D721Med (cell line): ENCODE measurements at places on chromosomes 5 and 9.

- no peak for DNase-seq
These were observed 402.9 kb downstream of the MLLT3 start for GRCh38 chr9:20219437-20219836.

- no peak for DNase-seq
These were observed 60.5 kb downstream of the GABRG2 start for GRCh38 chr5:162128117-162128516.

GRCh38 chr9:16524078-16524477 is 346.4 kb downstream of the BNC2 start:
- DNase-seq: no peak

DNA sequence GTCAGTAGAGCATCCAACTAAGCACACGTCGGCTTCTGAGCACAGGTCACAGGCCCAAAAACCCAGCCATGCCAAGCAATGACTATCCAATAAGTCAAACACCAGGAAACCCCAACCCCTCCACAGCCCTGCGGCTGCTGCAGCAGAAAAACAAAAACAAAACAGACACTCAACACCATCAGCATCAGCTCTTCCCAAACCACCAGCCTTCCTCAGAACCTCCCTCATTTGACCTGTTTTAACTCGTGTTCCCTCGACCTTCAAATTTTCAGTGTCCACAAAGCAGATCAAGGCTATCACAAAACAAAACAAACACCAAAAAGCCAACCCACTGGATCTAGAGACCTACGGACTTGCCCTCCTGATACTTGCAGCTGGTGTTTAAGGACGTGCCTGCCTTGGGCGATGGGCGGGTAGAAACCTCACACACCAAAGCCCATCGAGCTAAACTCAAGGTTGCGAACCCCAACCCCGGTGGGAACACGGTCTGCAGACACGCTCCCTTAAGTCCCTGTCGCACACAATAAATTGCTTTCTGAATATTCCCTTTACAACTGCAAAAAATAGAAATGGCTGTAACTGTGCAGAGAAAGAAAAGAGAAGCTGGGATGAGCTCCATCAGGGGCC is 247.1 kb upstream of the ANKRD55 start:
- no peak for DNase-seq

- DNase-seq: no peak
These were observed 437.3 kb upstream of the ADAMTSL1 start for GRCh38 chr9:18036422-18037187.

DNA sequence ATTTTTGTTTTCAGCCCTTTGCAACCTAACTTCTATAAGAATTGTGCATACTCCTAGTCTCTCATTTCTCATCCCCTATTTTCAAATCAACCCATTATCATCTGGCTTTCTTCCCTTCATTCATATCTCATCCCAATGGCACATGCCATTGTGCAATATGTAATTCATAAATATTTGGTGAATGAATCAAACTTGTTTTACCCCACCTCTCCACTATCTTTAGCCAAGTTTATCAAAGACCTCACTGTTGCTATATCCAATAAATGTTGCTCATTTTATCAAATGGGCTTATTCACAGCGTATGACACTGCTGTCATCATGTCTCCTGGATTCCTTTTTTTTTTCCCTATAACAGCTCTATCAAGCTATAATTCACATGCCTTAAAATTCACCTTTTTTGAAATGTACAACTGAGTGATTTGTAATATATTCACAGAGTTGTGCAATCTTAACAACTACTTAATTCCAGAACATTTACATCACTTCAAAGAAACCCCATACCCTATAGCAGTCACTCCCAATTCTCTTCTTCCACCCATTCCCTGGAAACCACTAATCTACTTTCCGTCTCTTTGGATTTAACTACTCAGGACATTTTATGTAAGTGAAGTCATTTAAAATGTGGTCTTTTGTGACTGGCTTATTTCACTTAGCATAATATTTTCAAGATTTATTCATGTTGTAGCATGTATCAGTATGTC is 214.4 kb upstream of the PAPPA start:
- DNase-seq: no peak

- DNase-seq: no peak
These were observed 37.2 kb upstream of the CEP72 start for GRCh38 chr5:574906-575305.

DNA sequence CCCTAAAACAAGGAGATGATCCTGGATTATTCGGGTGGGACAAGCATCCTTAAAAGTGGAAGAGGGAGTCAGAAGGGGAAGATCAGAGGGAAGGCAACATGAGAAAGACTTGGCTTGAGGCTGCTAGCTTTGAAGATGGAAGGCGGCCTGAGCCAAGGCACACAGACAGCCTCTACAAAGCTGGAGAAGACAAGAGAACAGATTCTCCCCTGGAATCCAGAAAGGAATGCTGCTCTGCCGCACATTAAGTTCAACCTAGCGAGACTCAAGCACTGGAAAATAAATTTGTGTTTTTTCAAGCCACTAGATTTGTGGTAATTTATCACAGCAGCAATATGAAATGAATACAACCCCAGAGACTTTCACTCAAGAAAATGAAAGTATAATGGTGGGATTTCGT is 17.9 kb downstream of the SLC36A3 start:
- DNase-seq: no peak

- DNase-seq: no peak
These were observed 42.0 kb upstream of the UNC5A start for GRCh38 chr5:176768174-176768970.

GRCh38 chr9:74935008-74935407 is 17.7 kb downstream of the C9orf40 start:
- DNase-seq: no peak

DNA sequence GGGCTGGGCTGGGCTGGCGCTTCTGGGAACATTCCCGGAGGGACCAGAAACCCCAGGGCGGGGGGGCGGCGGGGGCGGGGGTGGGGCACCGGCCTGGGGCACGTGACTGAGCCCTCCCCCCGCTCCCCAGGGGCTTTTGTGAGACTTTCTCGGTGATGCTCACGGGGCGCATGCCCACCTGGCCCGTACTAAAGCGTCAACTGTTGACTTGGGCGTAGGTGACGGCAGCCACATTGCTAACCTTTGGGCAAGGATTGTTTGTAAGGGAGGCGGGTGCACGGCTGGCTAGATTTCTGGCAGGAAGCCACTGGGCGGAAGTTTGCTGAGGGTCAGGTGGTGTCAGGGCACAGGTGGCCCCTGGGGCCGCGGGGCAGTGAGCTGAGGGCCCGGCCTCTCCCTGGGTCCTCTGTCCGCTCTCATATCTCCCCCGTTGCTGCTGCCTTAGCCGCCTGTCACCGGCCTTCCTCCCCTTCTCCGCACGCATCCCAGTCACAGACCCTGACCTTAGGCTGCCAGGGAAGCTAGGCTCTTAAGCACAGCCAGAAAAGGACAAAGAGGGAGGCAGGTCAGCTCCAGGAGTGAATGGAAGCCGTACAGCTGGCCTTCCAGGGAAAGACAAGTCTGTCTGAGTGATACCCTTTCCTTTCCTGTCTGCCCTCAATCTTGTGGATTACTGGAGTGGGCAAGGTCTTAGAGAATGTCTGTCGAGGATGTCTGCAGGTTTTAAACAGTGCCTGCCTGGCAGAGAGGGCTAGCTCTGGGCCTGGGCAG is 812 bp downstream of the CACFD1 start:
- DNase-seq: peak; percentile 91

DNA sequence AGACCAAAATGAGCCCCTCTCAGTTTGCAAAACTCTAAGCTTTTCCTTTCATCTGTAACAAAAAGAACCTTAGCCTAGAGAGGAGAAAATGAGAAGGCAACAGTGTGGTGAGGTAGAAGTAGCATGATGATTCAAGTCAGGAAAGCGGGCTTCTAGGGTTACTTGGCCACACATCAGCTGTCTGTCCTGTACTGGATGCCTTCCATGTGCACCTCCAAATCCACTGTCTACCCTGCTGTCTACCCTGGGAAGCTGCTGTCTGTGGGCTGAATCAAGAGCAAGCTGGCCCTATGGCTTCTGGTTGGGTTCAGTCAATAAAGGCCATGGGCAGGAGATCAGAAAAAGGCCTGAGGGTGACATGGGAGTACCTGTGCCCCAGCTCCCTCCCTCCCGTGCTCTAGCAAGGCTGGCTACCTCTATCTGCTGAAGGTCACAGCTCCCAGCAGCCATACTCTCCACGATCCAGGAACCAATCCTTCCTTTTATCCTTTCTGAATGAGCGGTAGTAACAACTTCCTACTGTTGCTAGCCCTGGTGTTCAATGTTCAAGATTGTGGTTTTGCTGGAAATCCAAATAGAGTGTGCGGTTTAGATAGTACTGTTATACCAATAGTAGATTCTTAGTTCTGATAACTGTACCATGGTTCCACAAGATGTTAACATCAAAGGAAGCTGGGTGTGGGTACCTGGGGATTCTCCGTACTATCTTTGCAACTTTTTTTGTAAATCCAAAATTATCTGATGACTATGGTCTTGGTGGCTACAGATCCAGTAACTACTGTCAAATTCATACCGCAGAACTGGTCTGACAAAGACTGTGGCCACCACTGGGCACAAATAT is 191.0 kb downstream of the ESM1 start:
- DNase-seq: no peak

- no peak for DNase-seq
These were observed 631 bp downstream of the B4GALT7 start for GRCh38 chr5:177600508-177601018.

DNA sequence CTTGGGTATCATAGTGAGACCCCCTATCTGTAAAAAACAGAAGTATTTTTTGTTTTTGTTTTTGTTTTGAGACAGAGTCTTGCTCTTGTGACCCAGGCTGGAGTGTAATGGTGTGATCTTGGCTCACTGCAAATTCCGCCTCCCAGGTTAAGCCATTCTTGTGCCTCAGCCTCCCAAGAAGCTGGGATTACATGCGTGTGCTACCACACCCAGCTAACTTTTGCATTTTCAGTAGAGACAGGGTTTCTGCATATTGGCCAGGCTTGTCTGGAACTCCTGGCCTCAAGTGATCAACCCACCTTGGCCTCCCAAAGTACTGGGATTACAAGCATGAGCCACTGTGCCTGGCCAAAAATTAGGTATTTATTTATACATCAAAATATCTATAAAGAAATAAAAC is 10.2 kb upstream of the CCDC171 start:
- DNase-seq: no peak

DNA sequence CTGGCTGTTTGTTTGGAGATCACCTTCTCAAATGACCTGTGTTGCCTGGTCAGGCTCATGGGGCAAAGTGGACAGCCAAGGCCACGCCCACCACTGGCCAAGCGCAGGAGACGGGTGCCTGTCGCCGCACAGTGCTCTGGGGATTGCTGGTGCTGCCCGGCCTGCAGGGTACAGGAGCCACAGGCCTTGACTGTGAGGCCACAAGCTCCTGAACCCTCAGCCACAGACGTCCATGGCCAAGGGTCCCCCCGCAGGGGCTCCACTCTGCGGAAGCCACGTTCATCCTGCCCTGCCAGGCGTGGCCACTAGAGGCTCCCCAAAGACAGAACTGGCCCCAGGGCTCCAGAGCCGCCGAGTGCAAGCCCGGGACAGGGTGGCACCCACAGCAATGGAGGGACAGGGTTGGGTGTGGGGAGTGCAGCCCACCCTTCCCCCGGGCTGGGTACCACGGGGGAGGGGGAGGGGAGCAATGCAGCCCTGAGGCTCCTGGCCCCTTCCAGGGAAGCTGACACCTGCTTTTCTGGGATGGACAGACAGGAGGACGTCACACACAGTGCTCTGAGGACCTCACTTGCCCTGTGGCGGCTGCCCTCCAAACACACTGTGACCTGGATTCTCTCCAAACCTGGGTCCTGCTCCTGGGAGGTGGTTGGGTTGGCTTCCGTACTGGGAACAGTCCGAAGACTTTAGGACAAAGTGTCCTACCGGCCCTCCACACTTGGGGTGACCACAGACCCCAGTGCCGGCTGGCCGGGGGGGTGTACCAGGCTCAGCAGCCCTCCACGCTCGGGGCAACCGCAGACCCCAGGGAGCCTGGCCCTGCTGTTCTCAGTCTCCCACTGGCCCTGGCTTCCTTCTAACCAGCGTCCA is 21.5 kb downstream of the TPPP start:
- peak; percentile 79 for DNase-seq

GRCh38 chr5:159465604-159466003 is 135.3 kb upstream of the IL12B start:
- no peak for DNase-seq

- no peak for DNase-seq
These were observed 284.3 kb downstream of the CCDC171 start for GRCh38 chr9:15837079-15837679.

- DNase-seq: no peak
These were observed 96.7 kb upstream of the PCA3 start for GRCh38 chr9:76667521-76667957.

DNA sequence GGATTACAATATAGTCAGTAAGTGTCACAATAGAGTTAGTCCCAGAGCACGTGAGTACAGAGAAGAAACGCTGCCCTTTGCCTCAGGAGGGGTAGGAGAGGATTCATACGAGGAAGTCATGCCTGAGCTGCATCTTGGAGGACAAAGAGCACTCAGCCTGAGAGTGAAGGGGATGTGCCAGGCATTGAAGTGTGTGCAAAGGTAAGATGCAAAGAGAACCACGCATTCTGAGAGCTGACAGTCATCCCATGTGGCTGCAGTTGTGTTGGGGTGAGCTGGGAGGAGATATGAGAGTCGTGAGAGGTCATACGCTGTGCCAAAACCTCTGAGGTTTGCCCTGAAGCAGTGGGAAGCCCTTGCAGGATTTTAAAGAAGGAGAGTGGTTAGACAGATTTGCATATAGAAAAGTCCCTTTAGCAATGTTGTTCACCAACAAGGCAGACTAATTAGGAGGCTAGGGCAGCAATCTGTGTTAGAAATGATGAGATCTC is 97.5 kb downstream of the PIP5K1B start:
- DNase-seq: no peak

DNA sequence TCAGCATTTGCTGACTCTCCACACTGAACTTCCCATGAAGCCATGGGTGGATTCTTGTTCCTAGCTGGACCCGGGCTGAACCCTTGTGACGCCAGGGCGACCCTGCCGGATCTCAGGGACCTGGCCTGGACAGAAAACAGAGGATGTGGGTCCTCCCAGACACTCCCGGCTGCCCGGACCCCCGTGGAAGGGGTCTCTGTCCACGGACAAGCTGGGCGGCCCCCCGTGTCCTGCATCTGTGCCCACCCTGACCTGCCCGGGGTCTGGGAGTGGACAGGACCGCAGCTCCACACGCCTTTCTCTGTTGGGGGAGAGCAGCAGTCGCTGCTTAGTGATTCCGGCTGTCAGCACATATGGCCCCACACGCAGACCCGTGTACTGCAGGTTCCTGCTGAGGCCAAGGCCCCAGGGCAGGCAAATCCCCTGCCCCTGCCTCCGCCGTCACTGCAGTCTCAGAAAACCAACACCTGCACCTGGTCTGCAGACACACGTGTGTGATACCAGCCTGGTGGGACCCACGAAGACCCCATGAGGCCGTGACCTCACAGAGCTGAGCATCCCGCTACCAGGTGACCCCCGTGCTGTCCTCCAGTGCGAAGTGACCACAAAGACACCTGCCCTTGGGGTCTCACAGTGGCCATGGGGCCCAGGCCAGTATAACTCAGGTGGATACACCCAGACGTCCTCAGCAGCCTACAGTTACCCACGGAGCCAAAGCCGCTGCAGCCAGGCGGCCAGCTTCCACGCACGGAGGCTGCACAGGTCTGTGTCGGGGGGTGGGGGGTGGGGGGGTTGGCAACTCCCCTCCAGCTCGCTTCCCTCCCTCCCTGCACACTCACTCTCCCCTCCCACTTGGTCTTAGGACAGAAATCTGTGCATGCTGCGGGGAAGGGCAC is 50.6 kb downstream of the NKD2 start:
- peak; percentile 11 for DNase-seq
